HuH-7 (cell line): ENCODE measurements at places on chromosomes 5 and 9.

GRCh38 chr5:86644843-86645242 lies 27.1 kb downstream of the COX7C start:
- DNase-seq = no peak

- DNase-seq = peak; percentile 15
These were observed 127.5 kb upstream of the RETREG1 start for GRCh38 chr5:16744164-16744880.

DNA sequence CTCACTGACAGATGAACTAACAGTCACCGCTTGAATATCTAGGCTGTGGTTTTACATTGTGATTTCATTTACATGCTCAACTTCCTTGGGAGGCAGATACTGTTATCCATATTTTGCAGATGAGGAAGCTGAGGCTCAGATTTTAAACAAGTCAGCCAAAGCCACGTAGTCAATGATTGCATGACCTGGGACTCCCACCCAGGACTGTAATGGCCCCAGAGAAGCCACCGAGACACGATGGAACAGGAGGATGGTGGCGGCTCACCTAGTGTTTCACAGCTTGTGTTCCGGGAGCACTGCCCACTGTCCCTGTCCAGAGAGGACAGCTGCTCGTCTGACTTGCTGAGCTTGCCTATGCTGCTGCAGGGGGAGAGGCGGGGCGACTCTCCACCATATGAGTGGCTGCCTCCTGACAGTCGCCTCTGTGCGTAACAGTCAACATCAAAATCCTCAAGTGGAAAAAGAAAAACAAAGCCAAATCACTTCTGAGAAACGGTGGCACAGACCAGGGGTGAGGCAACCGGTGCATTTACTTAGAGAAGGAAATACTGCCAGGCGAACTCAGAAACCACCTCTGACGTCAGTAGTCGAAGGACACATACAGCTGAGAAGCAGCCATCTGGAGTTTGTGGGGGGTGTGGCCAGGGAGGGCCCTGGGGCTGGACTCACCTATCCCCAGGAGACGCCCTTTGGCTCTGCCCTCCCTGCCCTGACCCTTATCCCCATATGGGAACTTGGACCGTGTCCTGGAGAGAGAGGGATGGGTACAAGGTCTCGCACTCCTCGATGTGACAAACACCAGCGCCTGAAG lies 82.5 kb downstream of the PRRT1B start:
- no peak for DNase-seq

DNA sequence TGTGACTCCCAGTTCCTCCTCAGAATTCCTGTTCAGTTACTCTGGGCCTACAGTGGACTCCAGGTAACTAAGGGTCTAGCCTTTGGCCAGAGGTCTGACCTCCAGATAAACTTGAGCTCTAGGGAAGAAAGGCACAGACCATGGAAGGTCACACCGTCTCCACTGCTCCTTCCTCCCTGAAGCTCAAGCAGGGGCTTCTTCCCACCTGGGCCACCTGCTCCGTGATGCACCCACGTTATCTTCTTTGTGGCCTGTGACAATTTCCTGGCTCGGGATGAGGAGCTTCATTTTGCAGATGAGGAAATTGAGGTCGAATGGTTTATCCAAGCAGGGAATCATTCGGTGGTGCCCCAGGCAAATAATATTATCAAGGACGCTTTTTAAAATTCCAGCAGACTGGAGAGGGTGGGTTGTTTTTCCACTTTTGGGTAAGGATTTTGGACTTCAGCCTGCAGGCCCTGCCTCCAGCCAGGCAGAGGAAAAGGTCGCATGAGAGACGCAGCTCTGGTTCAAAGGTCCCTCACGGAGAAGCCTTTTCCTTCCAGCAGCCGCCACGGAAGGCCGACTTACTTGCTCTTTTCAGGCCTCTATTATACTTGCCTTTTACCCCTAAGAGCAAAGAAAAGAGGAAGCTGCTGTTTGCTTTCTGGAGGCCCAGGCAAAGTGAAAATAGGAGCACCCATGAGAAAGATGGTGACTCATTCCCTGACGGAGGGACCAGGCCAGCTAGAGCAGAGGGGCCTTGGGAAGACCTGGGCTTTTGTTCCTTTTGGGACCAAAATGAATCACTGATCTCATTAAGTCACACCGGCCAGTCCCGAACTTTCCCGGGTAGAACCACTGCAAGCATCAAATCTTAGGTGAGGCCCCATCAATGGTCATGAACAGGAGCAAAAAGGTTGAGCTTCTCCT lies 22.8 kb upstream of the DUSP1 start:
- no peak for DNase-seq

DNA sequence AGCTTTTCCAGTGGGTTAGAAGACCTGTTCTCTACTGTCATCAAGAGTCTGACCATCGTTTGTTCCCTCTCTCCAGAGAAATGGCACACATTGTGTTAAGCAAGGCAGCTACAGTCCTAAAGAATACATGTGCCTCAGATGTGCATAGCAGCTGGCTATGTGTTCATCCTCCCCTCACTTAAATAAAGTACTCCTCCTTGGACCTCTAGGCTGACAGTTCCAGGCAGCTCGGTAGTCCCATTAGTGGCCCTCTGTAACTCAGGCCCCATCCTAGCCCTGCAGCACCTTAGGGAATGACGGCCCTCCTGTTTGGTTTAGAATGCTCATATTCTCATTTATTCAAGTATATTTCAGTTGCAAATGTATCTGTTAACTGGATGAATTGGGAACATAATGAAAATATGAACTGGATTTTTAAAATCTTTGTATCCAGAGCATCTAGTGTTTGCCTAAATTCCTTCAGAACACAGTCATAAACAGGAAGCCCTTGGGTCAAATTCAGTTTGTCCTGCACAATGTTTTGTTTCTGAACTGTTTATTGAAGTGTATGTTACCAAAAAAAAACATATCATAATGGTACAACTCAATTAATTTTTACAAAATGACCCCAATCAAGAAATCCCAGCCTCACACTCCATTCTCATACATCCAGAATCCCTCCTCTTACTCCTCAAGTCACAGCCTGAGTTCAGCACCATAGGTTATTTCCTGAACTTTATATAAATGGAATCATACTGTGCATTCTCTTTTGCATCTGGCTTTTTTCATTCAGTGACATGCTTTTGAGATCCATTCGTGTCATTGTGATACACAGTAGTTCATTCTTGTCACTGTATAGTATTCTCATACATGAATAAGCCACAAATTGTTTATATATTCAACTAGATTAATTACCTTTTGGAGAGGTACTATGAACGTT lies 1.6 kb upstream of the ASPN start:
- no peak for DNase-seq

DNA sequence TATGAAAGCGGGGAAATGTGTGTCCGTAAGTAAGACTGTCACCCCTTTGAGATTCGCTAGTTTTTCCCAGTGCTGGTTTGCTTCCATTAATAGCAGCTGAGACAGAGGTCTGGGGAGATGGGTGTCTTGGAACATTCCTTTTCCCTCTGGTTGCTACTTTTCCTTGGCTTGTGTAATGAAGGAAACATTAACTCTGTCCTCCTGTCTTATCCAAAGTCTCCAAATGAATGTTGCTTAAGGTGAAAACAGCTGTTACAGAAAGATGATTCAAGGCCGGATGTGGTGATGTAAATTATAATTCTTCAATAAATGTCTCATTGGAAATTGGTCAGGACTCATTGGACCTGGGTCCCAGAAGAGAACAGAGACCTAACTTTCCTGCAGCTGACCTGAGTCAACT lies 50.0 kb downstream of the MEGF10 start:
- DNase-seq = no peak

- no peak for DNase-seq
These were observed 132.6 kb downstream of the PDZD2 start for GRCh38 chr5:31771500-31771899.

GRCh38 chr5:131812371-131813160 lies 15.7 kb upstream of the FNIP1 start:
- DNase-seq = no peak

GRCh38 chr5:52674815-52675545 lies 112.7 kb upstream of the ITGA1 start:
- DNase-seq = no peak

DNA sequence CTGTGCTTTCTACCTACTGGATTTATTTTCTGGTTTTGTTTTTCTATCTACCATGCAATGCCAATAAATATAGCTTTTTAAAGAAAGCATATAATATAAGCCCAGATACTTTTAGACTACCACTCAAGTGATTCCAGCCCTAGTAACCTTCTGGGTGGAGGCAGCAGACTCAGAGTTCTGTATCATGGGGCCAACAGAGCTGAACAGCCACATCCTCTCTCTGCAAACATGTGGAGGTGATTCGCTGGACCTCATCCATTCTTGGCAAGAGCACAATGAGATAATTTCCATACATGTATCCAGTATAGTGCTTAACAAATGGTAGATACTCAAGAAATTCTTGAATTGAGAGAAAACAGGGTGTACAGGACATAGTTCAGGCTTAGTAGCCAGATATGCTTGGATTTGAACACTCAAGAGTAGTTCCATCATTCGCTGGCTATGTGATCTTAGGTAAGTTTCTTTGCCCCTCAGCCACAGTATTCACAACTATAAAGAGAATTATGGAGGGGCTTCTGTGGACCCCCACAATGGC lies 124.5 kb downstream of the ASTN2 start:
- DNase-seq = no peak

DNA sequence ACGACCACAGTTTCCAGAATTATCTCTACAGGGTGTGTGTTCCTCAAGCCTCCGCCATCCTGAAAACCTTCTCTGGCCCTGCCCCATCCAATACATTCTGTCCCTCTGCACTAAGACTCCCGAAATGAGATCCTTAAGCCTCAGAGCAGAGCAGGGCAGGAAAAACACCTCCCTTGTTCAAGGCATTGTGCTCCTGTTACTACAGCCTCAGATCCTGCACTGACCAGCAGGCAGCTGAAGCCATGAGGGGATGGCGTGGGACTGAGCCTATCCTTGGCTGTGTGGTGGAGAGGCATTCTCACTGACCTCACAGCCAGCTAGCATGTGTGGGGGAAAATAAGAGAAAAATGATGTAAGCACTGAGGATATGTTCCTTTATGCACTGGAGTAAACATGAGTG lies 106.7 kb upstream of the PHYKPL start:
- no peak for DNase-seq

GRCh38 chr5:135467871-135468485 lies 15.8 kb upstream of the TIFAB start:
- no peak for DNase-seq

DNA sequence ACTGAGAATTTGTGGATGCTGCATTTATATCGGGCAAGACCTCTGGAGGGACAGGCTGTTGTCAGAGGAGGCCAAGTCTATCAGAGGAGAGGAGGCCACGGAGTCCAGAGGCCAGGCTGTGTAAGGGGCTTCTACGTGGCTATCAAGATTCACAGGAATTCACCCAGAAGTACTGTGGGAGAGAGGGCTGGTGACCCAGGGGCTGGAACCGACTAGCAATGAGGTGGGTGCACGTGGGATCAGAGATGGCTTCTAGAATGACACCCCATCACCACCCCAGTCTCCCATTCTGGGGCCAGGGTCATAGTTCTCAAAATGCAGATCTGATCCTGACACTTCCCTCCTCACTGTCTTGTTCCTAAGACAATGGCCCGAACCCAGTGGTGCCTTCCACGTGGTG lies 61.2 kb upstream of the PHYKPL start:
- no peak for DNase-seq

DNA sequence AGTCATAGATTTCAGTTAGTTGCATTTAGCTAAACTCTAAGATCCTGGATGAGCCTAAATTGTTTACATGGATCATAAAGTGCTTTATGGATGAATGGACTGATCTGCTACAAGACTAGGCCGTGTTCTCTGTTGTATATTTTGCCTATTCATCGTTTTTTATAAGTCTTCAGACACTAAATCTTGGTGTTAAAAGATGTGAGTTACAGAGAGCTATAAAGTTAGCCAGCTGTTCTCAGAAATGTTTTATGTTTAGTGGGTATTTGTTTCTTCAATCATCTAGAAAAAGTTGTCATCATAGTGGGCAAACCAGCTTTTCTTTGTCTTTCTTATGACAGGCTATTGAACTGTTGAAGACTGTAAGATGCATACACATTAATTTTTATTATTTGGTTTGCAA lies 585.8 kb upstream of the SEMA6A start:
- DNase-seq = no peak

DNA sequence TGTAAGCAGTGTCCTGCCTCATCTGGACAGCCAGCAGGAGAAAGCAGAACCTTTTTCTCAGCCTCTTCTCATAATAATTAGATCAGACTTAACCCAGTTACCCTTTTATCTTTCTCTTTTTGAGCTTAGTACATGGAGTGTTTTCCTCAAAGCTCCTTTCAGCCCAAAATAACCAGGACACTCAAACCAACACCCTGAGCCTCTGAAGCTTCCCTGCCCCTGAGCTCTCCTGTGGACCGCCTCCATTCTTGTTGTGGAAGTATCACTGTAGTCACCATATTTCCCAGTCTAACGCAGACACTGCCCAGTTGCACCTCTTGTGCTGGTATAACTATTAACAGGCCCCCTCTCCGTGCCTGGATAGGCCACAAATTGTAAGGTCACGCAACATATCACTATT lies 53.8 kb upstream of the ZNF622 start:
- no peak for DNase-seq

- no peak for DNase-seq
These were observed 39.2 kb downstream of the TSTD2 start for GRCh38 chr9:97593960-97594359.

DNA sequence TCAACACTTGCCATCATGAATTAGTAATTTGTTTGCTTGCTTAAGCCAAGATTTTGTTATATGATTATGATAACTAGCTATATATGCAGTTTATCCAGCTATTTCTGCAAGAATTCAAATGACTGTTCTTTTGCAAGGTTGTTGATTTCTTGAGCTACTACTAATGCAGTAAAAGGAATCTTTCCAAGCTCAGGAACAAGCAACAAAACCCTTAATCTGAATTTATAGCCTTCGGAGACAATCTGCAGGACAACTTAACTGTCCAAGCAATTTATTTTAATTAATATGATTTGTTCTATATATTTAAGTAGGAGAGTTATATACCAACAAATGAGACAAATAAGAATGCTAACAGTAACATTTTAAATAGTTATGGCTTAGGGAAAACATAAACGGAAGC lies 426.8 kb upstream of the POU5F2 start:
- DNase-seq = no peak

DNA sequence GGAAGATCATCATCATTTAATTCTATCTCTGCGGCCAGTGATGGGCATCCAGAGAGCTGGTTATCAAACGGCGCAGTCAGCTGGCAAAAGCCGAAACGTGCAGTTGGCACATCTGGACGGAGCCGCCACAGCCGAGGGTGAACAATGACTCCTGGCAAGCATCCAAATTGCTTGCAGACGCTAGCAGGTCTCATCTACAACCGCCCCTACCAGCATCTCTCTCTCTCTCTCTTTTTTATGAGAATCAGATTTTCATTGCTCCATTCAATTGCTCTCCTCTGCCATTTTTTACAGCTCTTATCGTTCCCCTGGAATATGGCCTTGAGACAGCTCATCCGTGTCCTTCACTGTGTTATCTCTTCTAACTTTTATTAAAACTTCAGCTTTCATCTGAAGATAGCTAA lies 165.2 kb downstream of the MAPKAP1 start:
- DNase-seq = no peak
